ENCODE measurements at places on chromosomes 7 and 10.
A peak's percentile ranks its signal among the peaks of the same experiment; 100 is the strongest.

- DNase-seq: no peak
Measured at GRCh38 chr7:40780460-40780859, 645.7 kb downstream of the SUGCT start.

- DNase-seq: no peak
Measured at GRCh38 chr7:120949998-120950538, 509 bp upstream of the ING3 start.

- DNase-seq: no peak
Measured at GRCh38 chr7:91582799-91583477, 297.6 kb downstream of the MTERF1 start.

GRCh38 chr7:3399858-3400257 lies 98.8 kb downstream of the SDK1 start:
- no peak for DNase-seq

DNA sequence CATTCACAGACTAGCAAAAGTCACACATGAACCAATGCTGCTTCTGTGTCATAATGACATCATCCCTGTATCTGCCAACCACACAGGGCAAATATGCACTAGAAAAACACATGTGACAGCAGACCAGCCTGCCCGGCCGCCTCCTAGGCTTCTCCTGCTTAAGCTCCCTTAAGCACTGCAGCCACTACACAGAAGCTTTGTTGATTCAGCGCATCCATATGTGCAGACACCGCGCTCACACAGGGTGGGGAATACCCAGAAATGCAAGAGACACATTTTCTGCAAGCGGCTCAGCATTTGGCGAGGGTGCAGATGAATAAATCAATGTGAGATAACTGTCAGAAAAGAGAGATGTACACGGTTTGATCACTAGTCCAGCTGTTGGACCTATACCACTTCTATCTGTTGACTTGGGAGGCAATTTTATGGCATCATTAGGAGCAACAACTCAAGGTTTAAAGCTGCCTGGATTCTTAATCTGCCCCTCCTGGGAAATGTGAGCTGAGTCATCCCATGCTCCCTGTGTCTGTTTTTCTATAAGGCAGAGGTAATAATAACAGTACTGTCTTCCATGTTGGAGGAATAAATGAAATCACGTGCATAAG lies 33.4 kb downstream of the CPXM2 start:
- no peak for DNase-seq

DNA sequence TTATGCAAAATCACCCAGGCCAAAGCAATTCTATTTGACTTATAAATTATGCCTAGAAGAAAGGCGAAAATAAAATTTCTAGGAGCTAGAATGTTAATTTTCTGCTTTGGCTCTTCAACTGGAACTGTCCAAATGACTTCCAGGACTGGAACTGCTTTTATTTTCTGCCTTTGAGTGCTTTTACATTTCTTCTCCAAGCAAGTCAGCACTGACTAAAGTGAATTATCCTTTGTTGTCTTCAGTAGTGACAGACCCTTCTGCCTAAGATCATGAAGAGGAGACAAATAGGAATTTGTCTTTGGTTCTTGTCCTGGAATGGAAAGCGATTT lies 255.9 kb downstream of the DNAJB9 start:
- DNase-seq: no peak

- no peak for DNase-seq
Measured at GRCh38 chr7:111259991-111260390, 169.1 kb downstream of the LRRN3 start.

- no peak for DNase-seq
Measured at GRCh38 chr7:104230606-104231005, 22.8 kb upstream of the ORC5 start.

- DNase-seq: no peak
Measured at GRCh38 chr7:19009241-19009935, 108.0 kb downstream of the TWIST1 start.

DNA sequence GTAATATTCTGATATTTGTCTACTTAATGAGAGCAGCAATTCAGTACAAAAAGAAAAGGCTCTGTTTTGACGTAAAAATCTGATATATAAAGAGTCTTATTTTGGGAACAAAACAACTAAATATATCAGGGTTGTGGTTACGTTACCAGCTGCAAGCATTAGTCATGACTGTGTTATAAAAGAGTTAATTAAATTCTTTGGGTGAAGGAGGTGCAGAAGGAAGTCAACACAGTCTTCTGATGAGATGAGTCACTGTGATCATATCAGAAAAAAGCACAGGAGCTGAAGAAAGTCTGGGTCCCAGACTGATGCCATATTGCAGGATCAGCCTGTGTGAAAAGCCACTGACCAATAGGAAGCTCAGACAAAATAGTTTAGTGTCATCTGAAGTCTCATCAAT lies 234.3 kb upstream of the TEX47 start:
- no peak for DNase-seq

DNA sequence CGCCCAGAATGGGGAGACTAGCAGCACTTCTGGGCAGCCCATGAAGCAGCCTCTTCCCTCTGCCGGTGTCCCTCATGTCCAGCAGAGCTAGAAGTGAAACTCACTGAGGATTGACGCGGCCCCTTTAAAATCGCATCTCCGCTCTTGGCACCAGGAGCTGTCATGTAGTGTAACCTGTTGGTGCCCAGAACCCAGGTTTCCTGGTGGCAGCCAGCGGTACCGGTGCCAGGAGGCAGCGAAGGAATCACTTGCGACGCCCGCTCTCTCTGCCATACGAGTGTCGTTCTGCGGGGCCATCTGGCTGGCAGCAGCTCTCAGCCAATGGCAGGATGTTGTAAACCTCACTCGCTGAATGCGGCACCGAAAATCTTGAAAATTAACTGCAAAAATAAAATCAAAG lies 82.7 kb downstream of the CUX1 start:
- no peak for DNase-seq

DNA sequence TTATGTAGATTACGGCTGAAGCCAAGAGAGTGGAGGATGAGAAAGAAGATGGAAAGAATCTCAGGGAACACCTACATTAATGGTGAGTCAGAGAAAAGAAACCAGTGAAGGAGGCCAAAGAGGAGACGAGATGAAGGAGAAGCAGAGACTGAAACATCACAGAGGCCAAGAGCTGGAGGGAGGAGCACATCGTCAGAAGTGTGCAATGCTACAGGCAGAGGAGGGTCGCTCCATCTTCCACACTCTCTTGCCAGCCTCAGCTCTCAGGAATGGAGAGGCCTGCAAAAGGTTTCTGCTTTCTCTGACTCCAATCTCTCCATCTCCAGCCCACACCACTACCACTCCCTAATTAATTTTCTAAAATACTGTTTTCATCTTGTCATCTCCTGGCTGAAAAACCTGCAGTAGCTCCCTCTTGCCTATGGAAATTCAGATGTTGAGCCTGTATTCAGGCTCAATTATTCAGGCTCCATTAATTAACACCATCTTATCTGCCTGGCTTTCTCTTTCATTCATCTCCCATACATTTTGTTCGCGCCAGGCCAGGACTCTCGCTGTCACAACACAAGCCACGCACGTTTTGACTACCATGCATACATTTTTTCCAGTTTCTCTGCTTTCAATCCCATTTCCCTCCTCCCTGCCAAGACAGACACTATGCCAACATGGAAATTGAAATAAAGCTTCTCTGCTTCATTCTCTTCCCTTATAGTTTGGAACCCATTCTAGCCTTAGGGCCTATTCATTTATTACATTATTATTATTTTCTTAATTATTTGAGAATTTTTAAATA lies 165.8 kb downstream of the INHBA start:
- no peak for DNase-seq

DNA sequence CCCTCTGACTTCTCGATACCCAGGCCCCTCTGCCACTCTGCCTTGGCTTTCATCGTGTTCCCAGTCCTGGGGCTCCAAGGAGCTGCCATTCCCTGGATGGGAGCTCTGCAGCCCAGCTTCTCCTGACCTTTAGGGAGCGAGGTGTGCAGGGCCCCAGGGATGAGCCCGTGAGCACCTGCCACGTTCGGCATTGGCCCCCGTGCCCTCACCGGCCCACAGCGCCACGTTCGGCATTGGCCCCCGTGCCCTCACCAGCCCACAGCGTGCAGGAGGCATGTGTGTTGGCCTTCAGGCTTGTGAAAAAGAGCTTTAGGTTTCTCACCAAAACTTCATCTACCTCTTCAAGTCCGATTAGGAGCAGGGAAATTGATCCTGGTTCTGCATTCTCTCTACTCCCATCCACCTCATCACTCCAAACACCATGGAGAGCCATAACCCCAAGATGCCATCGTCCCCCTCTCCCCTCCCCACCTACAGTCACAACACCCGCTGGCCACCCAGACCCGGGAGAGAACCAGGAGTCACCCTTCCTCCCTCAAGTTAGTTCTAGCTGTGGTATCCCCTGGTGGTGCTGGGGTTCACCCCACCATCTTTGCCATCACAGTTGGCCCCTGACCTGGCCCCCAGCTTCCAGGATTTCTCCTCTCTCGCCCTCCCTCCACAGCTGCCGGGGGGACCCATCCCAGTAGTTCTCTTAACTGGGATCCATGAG lies 119.4 kb upstream of the NPS start:
- DNase-seq: no peak

DNA sequence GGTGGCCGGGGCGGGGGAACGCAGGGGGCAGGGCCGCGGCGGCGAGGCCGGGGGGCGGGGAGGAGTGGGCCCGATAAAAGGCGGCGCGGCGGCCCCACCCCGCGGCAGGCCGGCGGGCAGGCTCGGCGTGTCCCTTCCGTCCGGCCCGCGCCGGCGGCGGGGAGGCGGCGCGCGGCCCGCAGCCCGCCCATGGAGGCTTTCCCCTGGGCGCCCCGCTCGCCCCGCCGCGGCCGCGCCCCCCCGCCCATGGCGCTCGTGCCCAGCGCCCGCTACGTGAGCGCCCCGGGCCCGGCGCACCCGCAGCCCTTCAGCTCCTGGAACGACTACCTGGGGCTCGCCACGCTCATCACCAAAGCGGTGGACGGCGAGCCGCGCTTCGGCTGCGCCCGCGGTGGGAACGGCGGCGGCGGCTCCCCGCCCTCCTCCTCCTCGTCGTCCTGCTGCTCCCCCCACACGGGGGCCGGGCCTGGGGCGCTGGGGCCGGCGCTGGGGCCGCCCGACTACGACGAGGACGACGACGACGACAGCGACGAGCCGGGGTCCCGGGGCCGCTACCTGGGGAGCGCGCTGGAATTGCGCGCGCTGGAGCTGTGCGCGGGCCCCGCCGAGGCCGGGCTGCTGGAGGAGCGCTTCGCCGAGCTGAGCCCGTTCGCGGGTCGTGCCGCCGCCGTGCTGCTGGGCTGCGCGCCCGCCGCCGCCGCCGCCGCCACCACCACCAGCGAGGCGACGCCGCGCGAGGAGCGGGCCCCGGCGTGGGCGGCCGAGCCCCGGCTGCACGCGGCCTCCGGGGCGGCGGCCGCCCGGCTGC lies at the start of gene NANOS1:
NANOS1 (plus strand) TSS at position 102 of the 808 bp plus-strand sequence; CDS start at position 190, 88 bp downstream.
- no peak for DNase-seq

GRCh38 chr7:104207348-104207730 lies 474 bp downstream of the ORC5 start:
- peak; percentile 21 for DNase-seq

DNA sequence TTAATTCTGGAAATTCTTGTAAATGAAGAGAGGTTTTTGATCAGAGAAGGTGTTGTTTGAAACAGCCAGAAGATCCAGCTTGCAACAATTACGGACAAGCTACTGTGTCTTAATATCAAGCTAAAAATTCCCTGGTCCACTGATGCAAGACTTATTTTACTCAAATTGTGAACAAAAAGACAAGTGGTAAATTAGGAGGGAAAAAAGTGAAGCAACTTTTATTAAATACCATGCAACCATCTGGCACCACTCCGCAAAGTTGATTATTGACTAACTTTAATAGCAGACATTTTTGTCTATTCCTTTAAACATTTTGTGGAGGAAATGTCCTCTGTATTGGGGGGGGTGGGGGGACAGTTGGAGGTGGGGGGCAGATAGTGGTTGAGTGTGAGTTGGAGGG lies 5.1 kb upstream of the CAV2 start:
- no peak for DNase-seq

DNA sequence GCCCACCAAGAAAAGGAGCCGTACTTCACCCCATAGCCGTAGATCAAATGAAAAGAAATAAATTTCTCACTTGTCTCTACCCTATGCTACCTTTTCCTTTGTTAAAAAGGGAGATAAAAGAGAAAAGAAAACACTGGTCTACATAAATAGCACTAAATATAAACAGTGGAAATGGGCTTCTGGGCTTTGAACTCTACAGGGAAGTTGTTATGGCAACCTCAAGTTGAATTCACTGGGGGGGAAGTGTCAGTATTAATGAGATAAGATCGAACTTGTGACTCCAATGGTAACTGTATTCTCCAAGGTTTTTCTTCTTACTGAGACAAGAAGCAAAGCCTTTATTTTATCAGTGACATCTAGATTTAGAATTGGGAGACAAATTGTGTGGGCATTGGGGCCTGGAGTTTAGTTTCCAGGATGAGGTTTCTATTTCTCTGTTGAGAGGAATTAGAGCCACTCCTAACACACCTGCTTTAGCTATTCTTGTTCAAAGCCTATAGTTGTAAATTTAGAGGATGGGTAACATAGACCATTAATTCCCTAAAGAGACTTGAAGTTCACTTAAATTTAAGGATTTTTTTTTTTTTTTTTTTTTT lies 604.3 kb upstream of the GALNT17 start:
- no peak for DNase-seq

GRCh38 chr10:132518572-132519381 lies 18.8 kb upstream of the INPP5A start:
- peak; percentile 82 for DNase-seq

GRCh38 chr7:75663302-75663907 lies 75.3 kb downstream of the HIP1 start:
- no peak for DNase-seq

DNA sequence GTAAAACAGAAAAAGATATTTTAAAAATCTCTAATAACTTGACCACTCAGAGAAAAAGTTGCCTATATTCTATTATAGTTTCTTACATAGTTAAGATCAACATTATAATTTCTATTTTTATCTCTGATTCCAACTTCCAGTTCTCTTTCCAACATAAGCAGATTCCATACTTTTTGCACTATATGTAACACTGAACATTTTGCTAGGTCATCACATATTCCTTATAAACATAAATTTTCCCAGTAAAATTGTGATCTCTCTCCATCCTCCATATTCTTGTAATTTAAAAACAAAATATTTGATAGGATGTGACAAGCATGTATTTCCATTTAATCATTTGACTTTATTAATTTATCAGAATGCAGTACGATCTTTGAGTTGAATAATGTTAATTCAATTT lies 170.4 kb upstream of the THSD7A start:
- no peak for DNase-seq

DNA sequence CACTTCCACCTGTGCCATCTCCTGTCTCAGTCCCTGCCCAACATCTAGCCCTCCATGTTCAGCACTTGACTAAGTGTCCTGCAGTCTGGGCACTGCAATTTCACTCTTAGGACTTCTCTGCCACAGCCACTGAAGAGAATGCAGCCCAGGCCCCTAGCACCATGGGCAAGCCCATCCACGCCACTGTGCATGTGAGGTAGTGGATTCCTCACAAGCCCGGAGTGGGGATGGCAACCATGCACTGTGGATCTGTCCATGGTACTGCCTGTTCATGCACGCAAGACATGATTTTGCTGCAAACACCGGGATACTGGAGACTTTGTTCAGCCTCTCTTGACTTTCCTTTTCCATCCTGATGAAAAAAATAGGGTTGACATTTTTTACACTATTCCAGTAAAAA lies 12.3 kb downstream of the DDC start:
- DNase-seq: peak; percentile 38

- no peak for DNase-seq
Measured at GRCh38 chr10:33041783-33042437, 83.9 kb upstream of the ITGB1 start.
